ENCODE measurements at places on chromosomes 3 and 15.

- peak; percentile 19 for DNase-seq
These were observed 167.4 kb downstream of the GAP43 start for GRCh38 chr3:115790759-115791158.

GRCh38 chr3:71930056-71930991, 145.4 kb upstream of the PROK2 start:
- no peak for DNase-seq

DNA sequence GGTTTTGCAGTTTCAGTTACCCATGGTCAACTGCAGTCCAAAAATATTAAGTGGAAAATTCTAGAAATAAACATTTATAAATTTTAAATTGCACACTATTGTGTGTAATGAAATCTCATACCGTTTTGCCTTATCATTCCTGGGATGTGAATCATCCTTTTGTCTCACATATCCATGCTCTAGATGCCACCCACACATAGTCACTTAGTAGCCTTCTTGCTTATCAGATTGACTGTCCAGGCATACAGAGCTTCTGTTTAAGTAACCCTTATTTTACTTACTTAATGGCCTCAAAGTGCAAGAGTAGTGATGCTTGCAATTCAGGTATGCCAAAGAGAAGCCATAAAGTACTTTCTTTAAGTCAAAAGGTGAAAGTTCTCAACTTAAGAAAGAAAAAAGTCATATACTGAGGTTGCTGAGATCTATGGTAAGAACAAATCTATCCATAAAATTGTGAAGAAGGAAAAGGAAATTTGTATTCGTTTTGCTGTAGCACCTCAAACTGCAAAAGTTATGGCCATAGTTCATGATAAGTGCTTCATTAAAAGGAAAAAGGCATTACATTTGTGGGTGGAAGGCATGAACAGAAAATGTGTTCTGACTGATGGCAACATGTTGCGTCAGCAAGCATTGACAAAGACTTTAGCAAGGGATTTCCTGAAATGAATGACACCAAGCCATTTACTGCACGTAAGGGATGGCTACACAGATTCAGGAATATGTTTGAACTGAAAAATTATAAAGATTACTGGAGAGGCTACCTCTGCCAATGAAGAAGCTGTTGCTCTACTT, 43.8 kb downstream of the SPATA16 start:
- DNase-seq = no peak

GRCh38 chr3:112779558-112780480, 66.8 kb downstream of the CD200R1L start:
- no peak for DNase-seq

GRCh38 chr3:48320996-48321395, 12.5 kb downstream of the SPINK8 start:
- no peak for DNase-seq

GRCh38 chr15:82128401-82129148, 82.8 kb upstream of the MEX3B start:
- no peak for DNase-seq

- no peak for DNase-seq
These were observed 21.9 kb downstream of the MAPKBP1 start for GRCh38 chr15:41795996-41796856.

- DNase-seq = no peak
These were observed 12.8 kb downstream of the ATP2B2 start for GRCh38 chr3:10492364-10493201.

DNA sequence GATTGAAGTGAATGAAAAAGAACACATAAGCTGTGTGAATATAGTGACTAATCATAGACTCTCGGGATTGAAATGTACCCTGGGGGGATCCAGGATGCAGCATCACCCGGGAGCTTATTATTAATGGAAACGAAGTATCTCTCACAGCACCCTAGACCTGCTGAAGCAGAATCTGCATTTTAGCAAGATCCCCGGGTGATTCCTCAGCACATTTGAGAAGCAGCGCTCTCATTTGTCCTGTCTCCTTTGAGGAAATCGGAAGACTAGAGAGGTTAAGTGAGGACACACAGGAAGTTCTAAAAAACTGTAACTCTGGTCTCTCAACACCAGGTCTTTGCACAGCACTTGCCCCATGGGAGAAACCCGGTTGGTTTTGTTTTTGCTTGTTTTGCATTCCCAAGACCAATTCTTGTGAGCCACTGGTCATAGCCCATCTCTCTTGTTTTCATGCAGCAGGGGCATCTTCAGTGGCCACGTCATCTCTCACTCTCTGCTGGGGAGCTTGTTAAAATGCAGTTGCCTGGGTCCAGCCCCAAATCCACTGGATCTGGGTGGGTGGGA, 30.2 kb downstream of the ZNF710 start:
- DNase-seq = no peak

GRCh38 chr3:30474371-30474770, 132.0 kb upstream of the TGFBR2 start:
- DNase-seq = no peak

DNA sequence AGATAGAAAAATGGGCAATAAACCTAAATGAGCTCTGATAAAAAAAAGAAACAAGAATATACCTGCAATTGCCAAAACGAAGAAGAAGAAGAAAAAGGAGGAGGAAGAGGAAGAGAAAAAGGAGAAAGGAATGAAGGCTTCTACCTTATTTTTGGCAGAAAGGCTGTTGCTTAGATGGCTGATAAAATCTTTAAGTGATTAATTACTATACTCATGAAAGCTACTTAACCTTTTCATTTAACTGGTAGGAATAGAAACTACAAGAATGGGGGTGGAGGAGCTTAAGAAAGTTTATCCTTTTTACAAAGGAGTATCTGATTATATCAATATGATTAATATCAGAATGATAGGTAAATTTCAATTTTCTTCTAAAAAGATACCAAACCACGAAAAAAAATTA, 75.2 kb downstream of the CLASP2 start:
- no peak for DNase-seq

DNA sequence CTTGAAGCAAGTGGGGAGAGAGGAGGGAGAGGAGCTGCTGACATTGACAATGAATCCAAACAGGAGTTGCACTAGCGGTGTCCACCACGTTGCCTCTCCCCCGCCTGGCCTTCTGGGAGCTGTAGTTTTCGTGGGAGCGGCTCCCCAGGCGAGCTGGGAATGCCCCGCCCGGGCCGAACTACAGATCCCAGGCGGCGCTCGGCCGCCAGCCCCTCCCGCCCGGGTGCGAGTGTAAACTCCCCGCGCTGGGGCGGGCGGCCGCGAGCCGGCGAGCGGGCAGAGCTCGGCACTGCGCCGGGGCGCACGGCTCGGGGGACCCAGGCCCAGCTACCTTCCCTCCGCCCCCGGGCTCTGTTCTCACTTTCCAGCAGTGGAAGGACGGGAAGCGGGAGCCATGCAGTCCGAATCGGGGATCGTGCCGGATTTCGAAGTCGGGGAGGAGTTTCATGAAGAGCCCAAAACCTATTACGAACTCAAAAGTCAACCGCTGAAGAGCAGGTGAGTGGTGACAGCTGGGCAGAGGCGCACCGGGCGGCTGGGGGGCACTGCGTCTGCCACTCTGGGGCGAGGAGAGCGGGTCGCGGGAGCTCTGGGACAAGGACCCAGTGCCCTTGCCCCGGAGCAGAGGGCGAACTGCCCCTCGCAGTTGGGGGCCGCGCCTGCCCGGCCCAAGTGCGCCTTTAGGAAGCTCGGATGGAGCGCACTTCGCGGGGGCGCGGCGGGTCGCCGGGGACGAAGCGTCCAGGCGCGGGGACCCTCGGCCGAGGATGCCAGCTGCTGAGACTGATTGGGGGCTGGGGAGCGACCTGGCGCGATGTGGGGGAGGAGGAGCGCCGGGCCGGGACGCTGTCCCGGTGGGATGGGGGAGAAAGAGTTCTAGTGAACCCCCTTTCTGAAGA, at the start of gene MITF:
Gene MITF, plus strand, starts transcription at position 261 of the 899 bp plus-strand sequence. Its CDS starts 134 bp downstream, at position 395.
- peak; percentile 47 for DNase-seq

DNA sequence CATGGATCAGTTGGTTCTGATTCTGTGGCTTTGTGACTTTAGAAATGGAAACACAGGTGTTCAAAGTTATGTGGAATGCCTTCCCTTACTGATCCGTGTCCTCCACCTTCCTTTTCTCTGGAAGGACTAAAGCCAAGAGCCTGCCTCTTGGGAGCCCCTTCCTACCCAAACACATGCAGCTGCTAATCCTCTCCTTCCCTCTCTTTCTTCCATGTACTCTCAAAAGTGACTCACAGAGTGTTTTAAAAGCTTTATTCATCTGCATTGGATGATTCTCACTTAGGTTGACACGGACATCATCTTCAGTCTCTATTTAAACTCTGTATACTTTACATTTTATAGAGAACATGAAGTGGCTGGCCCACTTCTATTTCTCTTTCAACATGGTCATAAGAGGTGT, 856.5 kb upstream of the ARPP21 start:
- no peak for DNase-seq

- DNase-seq = no peak
These were observed 612 bp upstream of the TBL1XR1 start for GRCh38 chr3:177197727-177198460.

- no peak for DNase-seq
These were observed 133.4 kb downstream of the TPRA1 start for GRCh38 chr3:127457094-127457475.

DNA sequence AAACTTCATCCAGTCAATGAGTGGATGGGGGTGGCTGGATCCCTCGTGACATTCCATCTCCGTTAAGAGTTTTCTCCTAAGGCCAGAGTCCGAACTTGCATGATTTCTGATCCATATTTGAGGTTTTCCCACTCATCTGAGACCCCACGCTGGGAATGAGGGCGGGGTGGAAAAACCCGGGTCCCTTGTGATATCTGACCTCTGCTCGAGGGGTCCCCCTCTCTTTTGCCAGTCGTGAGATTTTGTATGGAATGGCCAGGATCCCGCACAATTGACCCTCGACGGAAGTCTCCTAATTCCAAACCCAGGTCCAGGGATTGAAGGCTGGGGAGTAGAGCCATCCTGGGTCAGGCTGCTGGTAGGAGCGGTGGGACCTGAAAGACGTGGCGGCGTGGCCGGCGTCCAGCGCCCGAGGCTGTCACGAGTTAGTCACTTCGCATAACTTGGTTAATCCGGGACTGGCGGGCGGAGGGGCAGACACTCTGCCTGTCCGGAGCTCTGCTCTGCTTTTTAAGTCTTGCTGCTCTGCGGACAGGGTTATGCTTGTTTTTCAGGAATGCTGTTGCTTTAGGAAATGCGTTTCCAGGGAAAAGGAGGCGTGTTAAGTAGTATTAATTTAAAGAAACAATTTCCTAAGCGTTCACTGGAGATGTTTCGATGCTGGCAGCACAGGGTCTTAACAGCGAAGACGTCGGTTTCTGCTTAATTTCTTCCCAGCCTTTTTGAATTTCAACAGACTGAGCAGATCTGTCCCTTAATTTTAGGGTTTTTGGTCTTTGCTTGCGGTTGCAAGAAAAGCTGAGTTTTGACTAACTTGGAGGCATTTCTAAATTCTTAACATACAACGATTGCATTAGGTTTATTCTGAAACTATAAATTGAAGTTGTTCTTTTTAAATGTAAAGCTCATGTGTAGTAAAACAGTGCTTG, 69.7 kb upstream of the LRRFIP2 start:
- DNase-seq = no peak

DNA sequence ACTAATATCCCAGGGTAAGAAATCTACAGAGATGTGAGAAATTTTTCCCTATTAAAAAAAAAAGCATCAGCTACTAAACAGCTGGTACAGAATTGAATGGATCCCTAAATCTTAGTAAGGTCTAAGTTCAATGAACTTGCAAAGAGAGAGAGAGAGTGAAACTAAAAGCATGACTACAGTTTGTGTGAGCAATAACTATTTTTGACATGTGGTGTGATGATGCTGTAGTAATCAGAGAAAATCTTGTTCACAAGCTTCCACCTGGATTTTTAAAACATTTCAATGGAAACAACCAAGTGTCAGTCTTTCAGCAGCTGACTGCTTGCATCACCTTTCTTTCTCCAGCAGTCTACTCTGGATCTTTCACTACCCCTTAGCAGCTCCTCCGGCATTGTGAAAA, 45.2 kb upstream of the ABI3BP start:
- DNase-seq = no peak

- DNase-seq = no peak
These were observed 1004.9 kb downstream of the FHIT start for GRCh38 chr3:60246361-60246760.

GRCh38 chr3:111695636-111696117, 100.5 kb upstream of the ZBED2 start:
- no peak for DNase-seq
